Breast epithelium (tissue), 4 donors: ENCODE measurements at places on chromosomes 4 and X. TPM values are rescaled to one million over a fixed set of nuclear protein-coding genes. Genes with fewer than 3 reads are reported as not detected.

Gene NUDT10
- total RNA-seq, result 1.6 TPM

Gene CT55
- not detected for total RNA-seq

Gene CT45A3
- total RNA-seq, result not detected

Gene CTSO
- 19.4 TPM for total RNA-seq

Gene PTCHD1
- under 0.01 TPM for total RNA-seq

DNA sequence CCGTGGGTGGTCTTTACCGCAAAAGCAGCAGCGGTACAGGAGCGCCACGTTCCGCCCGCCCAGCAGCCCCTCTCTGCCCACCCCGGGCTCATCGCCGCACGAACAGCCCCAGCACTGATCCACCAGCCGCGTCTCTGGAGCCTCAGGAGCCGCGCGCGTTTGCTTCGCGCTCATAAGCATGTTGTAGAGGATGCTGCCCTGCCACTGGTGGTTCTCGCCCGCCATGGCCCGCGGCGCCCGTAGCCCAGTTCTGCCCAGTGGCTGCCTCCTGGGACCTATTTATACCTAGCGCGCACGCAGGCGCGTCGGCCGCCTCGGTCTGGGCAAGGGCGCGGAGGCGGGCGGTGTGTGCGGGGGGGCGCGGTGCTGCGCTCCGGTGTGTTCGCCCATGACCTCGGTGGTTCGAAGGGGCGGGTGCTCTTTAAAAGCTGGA is at the start of gene NR0B1:
NR0B1 (minus strand) TSS at position 252 of the 433 bp plus-strand sequence; CDS start at position 225, 27 bp downstream.
- no peak for DNase-seq

- no peak for DNase-seq
Observed at GRCh38 chr4:19497705-19498104, 754.0 kb upstream of the SLIT2 start.

GRCh38 chr4:82754513-82755165 is 44.0 kb downstream of the SCD5 start:
- no peak for DNase-seq

- DNase-seq, result no peak
Observed at GRCh38 chrX:39733745-39734144, 364.0 kb downstream of the BCOR start.

- DNase-seq, result no peak
Observed at GRCh38 chrX:148588649-148589310, 88.4 kb downstream of the AFF2 start.
